ENCODE measurements at places on chromosomes 7 and 10.

DNA sequence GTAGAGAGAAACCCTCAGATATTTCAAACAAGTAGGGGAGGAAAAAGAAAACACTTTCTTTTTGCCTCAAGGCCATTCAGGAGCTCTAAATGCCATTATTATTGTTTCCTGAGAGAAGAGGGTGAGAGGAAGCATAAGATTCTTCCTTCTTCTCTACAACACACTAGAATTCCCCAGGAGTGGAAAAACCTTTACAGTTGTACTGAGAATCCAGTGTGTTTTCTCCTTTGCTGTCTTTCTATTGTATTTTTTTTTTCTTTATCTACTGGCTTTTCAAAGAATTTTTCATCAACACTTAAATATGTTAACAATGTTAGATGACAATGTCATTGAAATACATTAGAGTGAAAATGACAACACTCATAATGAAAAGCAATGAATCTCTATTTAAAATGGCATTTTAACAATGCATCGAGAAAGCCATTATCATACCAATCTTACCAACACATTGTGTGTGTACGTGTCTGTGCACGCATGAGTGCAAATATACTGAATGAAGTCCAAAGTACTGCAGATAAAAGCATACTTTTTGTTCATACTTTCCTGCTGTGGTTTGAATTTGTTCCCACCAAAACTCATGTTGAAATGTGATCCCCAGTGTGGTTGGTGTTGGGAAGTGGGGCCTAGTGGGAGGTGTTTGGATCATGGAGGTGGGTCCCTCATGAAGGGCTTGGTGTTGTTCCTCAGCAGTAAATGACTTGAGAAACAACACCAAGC lies 24.2 kb upstream of the MACC1 start:
- DNase-seq, result no peak

GRCh38 chr10:14412624-14413023 lies 81.9 kb upstream of the FRMD4A start:
- DNase-seq, result no peak

GRCh38 chr7:142592231-142592630 lies 157.0 kb upstream of the PRSS1 start:
- DNase-seq, result no peak

DNA sequence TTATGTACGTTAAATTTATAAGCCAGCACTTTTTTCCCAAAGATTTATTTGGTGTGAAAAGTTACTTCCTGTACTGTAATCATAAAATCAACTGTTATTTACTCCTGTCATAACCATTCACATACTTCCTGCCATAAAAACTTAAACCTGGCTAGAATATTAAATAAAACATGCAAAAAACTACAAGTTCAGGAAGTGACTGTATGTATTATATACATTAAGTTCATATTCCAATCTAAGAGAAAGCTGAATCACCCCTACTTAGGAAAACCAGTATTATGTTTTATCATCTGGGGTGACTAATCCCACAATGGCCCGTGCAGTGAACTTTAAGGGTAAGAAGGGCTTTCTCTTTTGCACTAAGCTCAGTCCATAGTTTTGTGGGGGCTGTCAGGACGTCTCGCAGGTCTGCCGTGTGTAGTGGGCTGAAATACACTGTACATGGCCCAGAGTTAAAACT lies 183.7 kb upstream of the KLF14 start:
- DNase-seq, result no peak

- DNase-seq, result no peak
Observed at GRCh38 chr10:62590306-62590705, 214.2 kb upstream of the ADO start.

DNA sequence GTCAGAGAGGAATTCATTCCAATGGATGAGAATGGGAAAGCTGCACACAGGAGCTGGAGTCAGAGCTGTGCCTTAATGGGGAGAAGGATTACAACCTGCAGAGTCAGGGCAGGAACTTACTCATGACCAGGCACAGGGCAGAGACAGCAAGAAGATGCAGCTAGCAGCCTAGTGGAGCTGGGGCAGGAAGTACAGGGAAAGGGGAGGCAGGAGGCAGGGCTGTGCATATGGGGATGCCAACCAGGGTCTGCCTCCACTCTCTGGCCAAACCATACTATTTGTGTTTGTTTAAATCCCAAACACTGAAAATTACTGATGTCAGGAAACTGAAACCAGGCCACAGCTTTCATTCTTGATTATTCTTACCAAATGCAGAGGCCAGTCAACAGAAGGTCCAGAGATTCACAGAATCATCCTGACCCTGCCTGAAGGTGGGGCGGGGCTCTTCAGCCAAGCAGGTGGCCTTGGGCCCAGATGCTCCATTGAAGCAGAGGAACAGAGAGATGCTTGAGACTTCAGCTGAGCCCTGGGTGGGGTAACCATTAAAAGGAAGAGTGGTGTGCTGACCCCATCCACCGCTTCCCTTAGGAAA lies 461.9 kb downstream of the KCNMA1 start:
- DNase-seq, result no peak

GRCh38 chr10:75788394-75789205 lies 357.2 kb downstream of the LRMDA start:
- DNase-seq, result no peak

- no peak for DNase-seq
Observed at GRCh38 chr10:75613685-75614504, 182.5 kb downstream of the LRMDA start.

DNA sequence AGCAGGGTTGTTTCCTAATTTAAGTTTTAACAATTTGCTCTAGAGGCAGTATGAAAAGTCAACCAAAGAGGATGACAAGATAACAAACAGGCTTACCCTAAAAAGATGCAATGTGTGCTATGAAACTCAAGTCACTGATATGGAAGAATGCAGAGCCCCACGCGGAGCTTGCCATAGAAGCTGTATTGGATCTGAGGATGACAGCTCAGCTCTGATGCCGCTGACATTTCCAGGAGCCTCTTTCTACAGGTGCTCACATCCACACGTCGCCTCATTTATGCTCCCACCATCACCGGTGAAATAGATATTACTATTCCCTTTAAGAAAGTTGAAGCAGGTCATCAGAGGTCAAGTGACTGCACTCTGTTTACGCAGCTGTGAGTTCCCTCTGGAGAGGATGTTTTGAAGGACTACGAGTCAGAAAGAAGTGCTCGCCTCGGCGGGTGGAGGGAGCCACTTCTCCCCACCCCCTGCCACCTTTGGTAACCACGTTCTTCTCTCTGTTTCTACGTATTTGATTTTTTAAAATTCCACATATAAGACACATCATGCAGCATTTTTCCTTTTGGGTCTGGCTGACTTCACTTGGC lies 275.4 kb downstream of the GLRX3 start:
- no peak for DNase-seq

DNA sequence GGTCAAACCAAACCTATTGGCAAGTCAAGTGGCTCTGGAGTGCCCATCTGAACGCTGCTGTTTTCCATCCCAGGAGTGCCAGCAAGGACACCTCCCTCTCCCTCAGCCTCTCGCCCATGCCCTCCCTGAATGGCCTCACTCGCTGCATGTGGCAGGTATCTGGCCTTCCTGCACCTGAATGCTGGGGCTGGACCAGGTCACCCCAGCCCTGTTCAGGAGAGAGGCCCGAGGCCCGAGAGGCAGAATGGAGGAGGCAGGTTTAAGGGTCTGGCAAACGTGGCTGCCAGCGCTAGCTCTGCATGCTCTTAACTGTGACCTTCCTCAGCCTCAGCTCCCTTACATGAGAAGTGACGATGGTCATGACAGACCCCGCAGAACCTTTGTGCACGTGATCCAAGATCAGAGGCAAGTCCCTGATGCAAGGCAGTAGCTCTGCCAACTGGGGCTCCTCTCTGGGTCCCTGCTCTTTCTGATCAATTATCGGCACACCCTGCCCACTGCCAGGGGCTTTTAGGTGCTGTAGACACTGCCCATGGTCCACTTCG lies 295.7 kb upstream of the ZMIZ1 start:
- DNase-seq, result no peak

- DNase-seq, result no peak
Observed at GRCh38 chr10:22103701-22104470, 100.4 kb upstream of the DNAJC1 start.

- no peak for DNase-seq
Observed at GRCh38 chr7:76053461-76053860, 5.6 kb downstream of the MDH2 start.

DNA sequence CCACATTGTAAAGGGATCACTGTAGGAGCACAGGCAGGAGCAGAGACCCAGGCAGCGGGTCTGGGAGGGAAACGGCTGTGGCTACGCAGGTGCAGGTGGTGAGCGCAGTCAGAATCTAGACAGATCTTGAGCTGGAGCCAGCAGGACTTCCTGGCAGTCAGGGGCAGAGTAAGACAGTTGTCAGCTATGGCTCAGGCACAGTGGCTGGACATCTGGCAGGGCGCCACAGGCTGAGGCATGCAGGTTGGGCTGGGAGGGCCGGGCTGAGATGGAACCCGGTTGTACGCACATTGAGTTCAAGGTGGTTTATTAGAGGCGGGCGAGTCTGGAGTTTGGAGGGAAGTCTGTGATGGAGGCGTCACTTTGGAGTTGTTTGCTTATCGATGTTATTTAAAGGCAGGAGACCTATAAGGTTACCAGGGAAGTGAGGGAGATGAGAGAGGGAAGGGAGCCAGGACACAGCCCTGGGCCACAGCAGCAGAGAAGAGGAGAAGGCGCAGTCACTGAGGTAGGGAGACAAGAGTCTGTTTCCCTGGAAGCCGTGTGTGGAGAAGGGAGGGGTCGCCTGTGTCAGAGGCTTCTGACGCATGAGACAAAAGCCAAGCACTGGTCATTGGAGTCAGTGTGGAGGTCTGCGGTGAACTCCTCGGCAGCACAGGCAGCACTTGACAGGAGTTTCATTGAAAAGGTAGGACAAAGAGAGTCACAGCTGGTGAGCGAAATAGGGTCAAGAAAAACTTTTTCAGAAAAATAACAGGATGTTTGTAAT lies 73.8 kb downstream of the LANCL2 start:
- no peak for DNase-seq

GRCh38 chr10:85959239-85959638 lies 407.4 kb downstream of the GRID1 start:
- no peak for DNase-seq

DNA sequence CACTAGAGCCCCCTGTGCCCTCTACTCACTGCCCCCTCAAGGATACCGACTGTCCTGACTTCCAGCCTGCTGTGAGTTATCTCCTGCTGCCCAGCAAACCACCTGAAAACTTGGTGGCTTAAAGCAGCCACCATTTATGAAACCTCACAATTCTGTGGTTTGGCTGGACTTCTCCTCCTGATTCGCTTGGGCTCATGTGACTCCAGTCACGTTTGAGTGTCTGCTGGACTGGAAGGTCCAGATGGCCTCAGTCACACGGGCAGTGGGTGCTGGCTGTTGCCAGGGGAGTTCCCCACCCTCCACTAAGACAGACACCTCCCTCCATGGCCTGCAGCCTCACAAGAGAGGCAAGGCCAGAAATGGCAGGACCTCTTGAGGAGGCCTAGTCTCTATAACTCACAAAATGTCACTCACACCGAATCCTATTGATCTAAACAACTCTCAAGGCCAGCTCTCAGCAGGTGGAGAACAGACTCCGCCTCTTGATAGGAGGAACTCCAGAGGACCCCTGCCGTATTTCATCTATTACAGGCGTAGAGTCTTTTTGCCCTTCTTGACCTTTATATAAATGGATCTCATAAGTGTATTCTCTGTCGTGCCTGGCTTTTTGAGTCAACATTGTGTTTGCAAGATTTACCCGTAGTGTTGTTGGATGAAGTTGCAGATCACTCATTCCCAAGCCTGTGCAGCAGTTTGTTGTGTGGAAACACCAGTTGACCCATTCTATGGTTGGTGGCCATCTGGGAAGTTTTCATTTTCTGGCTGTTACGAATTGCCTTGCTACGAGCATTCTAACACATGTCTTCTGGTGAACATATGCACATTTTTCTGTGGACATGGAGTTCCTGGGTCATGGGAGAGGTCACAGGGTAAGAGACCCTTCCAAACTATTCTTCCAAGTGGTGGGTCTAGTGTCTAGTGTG lies 48.3 kb downstream of the ZMIZ1 start:
- DNase-seq, result no peak

GRCh38 chr7:98174334-98175259 lies 36.6 kb upstream of the BHLHA15 start:
- no peak for DNase-seq
